ENCODE measurements at places on chromosomes 4 and X.

GRCh38 chr4:69377562-69377961, 97.3 kb downstream of the UGT2B28 start:
- no peak for DNase-seq

DNA sequence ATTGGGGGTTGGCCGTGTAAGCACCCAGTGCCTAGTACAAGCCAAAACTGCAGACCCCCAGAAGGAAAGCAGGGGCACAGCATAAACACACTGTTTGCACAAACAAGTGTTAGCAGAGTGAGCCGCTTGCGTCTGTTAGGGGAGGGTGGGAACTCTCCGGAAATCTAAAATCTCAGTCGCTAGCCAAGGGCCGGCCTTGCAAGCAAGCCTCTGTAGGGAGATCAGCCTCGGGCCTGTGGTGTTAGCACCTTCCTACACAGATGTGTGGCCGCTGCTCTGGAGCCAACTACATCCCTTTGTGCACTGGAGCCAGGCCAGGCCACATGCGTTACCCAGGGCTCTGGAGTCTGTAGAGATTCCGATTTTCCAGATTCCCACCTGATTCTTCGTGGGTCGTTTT, 67.1 kb downstream of the GPR143 start:
- DNase-seq, result no peak

- DNase-seq, result no peak
These were observed 166.7 kb downstream of the FAT4 start for GRCh38 chr4:125481334-125482045.

DNA sequence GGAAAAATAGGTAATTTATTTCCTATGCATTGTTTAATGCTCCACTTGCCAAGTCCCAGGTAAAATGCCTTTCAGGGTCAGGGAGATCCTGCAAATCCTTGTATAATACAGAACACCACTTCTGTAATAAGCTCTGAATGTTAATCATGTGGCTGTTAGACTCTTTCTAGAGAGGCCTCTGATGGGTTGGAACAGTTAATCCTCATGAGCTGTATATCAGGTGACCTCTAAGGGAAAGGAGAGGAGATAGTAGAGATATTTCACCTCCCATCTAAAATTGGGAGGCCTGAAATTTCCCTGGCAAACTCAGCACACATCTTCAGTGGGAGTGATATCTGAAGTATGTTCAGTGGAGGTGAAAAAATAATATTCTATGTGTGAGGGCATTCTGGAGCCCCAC, 210.6 kb upstream of the WDFY3 start:
- no peak for DNase-seq

DNA sequence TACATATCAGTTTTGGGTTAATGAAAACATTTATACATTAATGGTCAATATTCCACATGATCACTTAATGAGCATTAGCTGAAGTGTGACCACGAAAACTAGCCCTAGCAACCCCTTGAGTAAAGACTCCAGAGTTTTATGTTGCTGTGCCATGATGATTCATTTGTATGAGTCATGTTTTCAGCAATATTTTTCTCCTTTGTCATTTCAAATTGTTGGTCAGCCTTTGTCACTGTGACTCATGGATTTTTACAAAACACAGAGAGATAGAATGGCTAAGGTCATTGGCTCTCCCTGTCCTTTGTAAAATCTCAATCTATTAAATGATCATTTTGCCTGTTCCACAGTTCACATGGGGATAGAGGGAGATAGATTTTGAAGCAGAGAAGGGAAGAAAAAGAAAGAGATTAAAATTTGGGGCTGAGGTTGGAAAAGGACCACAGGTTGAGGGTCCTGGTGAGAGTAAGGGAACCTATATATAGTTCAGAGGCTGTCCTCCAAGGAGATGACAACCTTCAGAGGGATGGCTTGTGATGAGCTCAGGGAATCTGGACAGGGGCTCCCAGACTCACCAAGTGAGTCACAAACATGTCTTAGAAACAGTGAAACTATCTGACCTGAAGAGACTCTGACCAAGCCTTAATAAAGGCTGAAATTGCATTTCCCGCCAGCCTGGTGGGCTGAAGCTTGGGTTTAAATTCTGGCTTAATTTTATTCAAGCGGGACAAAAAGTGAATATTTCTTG, 25.6 kb downstream of the NR0B1 start:
- no peak for DNase-seq

DNA sequence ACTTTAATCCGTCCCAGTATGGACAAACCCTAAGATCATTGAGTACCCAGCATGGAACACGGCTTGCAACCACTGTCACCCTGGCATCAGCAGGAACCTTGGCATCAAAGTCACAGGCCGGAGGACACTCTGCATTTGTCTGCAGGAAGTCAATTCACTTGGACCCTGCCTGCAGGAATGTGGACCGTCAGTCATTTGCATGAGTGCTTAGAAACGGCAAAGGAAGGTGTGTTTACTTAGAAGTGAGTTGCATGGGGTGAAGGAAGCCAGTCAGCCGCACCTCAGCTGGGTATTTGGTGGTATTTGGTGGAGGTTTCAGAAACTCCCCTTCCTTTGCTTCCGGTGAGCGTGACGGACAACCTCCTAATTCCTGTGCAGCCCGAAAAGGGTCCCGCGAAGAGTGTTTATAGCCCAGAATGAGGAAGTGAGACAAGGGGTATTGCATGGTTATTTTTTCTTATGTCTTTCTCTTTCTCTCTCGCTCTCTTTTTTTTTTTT, 15.5 kb downstream of the P2RY8 start:
- DNase-seq, result no peak

- DNase-seq, result no peak
These were observed 184.8 kb downstream of the UNC5C start for GRCh38 chr4:95363966-95364365.

DNA sequence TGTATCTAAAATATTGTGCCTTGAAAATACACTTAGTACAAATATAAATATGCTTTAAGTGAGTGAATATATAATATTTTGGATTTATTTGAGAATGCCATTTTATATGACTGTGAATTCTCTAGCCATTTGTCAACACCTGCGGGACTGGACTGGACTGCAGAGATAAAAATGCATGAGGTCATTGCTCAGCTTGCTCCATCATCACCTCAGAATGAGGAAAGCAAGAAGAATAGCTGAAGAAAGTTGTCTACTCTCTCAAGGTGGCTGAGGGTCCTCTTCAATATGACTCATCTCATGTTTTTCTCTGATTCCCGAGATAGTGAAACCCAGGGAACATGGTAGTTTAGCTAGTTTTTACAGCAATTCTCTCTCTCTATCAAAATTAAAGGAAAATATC, 732.5 kb upstream of the AGA start:
- DNase-seq, result no peak

GRCh38 chrX:47577424-47577823, 4.8 kb upstream of the TIMP1 start:
- DNase-seq, result no peak

Data from NCI-H345 (cell line).